ENCODE measurements at places on chromosomes 4 and X.
A peak's percentile ranks its signal among the peaks of the same experiment; 100 is the strongest.

- DNase-seq = peak; percentile 60
Measured at GRCh38 chr4:186201535-186202230, 10.3 kb downstream of the CYP4V2 start.

- DNase-seq = no peak
Measured at GRCh38 chr4:7861440-7861881, 78.2 kb downstream of the AFAP1 start.

DNA sequence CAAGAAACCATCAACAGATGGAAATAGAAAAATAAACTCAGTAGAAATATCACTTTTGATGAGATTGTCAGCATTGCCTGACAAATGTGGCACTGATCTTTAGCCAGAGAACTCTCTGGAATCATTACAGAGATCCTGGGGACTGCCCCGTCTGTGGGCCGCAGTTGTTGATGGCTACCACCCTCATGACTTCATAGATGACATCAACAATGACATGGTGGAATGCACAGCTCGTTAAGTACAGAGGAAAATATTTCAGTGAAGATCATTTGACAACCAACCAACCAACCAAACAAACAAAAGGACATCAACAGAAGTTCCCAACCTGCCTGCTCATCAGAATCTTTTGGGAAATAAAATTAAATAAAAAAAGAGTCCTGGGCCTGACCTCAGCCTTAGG, 132.6 kb downstream of the UCHL1 start:
- DNase-seq = no peak

DNA sequence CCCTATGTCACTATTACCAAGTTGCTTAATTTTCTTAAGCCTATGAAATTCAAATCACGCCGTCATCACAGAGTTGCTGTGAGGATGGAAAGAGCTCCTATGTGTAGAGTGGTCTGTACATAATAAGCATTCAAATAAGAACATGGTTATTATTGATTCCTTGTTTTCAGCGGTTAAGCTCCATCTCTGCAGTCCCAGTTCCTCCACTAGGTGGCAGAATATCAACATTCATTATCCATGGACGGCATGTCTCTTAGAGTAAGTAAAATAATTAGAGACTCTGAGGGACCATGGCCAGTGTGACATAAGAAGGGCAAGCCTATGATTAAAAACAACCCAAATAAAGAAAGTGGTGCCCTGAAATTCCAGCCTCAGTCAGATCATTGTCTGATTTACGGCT, 132.5 kb upstream of the NHS start:
- DNase-seq = peak; percentile 49

DNA sequence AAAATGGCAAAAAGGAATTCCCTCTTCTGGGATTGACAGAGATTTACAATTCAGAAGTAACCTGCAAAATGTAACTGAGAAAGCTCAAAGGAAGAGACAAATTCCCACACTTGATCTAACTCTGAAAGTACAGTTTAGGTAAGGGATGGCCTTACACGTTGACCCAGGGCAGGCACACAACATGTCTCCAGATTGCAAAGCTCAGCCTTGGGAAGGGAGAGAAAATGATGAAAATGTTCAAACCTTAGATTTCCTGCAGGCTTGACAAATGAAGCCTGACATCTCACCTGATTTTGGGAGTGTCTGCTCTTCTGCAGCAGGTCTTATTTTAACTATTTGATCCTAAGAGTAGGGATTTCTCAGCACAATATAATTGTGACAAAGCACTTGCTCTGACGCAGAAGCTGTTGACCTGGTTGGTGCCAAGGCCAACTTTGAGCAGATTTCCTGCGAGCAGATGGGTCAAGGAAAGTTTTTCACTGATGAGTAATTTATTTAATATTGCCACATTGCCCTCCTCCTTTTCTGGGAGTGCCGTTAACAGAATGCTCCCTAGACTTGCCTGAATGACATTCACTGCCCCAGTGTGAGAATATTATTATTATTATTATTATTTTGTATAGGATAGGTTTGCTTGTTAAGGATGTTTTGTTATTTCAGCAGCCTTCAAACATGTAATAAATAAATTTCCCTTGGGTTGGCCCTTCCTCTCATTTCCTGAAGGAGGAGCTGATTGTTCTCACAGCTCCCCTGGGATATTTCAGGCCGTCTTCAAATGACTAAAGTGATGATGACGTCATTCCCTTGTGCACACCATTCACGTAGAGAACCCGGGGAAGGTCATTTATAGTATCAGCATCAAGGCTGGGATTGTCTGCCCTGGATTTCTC, 157.1 kb downstream of the VEGFC start:
- no peak for DNase-seq
